Memory B cell (primary cell): ENCODE measurements at places on chromosomes 7 and 10.

GRCh38 chr10:33557313-33557712 lies 222.8 kb upstream of the NRP1 start:
- DNase-seq: no peak

GRCh38 chr10:51651063-51651462 lies 48.3 kb downstream of the CSTF2T start:
- no peak for DNase-seq

DNA sequence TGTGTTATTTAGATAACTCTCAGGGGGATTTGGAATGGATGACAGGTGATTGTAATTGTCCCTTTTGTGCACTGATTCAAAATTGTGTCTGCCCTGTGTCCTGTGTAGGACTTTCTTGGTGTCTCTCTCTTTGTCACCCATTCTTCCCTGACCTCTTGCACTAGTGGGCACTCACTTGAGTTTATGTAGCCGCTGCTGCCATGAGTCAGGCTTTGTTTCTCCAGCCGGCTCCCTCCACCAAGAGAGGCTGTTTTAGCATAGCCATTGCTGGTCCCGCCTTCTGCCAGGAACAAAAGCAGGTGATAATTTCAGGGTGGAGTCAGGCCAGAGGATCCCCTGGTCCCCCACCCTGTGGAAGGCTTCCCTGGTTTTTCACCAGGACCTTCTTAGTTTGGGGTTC lies 8.4 kb downstream of the COL17A1 start:
- DNase-seq: no peak

GRCh38 chr10:103847909-103848468 lies 7.4 kb downstream of the SH3PXD2A start:
- no peak for DNase-seq

GRCh38 chr10:74500026-74500704 lies 326.2 kb upstream of the KAT6B start:
- DNase-seq: no peak

- DNase-seq: no peak
Observed at GRCh38 chr7:43490016-43490415, 92.9 kb upstream of the STK17A start.

GRCh38 chr10:130179640-130180039 lies 43.4 kb downstream of the GLRX3 start:
- no peak for DNase-seq

DNA sequence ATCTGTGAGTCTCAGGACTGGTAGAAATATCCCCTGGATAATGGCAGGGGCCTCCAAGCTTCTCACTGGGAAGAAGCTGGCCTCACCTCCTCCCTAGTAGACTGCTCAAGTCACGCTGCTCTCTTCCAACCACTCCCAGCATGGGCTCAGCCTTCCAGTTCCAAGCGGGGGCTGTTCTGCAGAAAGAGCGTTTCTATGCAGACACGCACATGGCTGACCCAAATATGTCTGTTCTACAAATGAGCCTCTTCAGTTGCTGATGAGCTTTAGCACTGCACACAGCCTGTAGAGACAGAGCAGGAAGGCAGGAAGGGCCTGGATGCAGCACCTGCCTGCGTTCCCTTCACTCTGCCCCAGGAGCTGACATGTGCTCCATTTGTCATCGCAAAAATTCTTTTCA lies 523.9 kb upstream of the MGMT start:
- DNase-seq: no peak

DNA sequence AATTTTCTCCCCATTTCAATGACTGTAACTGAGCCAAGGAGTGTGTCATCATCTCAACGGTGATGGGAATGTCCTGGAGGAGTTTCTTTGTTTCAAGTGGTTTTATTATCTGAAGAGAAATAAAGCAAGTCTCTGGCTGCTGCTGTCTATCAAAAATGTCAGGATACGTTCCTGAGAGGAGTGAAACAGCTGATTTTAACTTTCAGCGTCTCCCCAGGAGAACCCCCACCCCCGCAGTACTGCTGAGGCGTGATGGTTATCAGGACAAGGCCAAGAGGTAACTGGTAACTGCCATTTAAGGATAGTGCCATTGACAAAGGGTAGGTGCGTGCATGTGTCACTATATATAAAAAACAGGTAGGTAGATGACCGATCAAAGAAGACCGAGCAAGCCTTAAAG lies 70.3 kb upstream of the LRGUK start:
- DNase-seq: no peak

DNA sequence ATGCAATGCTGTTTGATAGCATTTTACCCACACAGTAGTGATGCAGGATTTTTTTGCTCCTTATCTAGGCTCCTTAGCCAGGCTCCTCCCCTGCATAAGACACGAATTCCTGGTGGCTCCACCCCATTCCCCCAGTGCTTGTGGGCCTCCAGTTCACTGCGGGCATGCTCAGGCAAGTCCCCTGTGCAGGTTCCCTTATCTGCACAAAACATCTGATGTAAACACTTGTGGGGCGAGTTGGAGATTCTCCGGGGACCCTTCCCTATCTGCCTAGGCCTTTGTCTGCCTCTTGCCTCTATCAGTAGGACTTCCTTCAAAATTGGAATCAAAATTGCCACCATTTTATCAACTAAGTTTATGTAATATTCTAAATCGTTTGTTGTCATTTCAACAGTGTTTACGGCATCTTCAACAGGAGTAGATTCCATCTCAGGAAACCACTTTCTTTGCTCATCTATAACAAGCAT lies 5.4 kb upstream of the STK17A start:
- no peak for DNase-seq

GRCh38 chr10:34045571-34046190 lies 711.2 kb upstream of the NRP1 start:
- no peak for DNase-seq

- DNase-seq: no peak
Observed at GRCh38 chr10:34380856-34381255, 434.2 kb downstream of the PARD3 start.

- DNase-seq: no peak
Observed at GRCh38 chr7:111160297-111160696, 69.4 kb downstream of the LRRN3 start.

GRCh38 chr7:50664461-50664922 lies 99.3 kb upstream of the DDC start:
- no peak for DNase-seq

- no peak for DNase-seq
Observed at GRCh38 chr7:25087855-25088254, 37.2 kb downstream of the CYCS start.

DNA sequence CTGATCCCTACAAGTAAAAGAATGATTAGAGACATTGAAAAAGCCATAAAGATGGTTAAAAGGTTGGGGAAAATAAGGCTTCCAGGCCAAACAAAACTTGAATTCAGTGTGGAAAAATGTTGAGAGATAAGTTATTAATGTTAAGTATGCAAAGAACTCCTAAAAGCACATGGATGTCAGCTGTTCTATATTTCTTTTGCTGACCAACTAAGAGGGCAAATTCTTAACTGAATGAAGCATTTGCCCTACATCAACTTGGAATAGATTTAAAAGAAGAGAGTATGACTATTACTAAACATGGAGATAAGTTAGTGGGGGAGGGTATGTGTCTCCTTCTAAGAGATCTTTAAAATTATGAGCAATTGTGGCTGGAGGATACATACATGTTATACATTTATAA lies 124.8 kb downstream of the KIAA1217 start:
- no peak for DNase-seq

- DNase-seq: no peak
Observed at GRCh38 chr10:131519723-131520605, 208.4 kb upstream of the TCERG1L start.
